CD8-positive, alpha-beta memory T cell (primary cell): ENCODE measurements at places on chromosomes 6 and 20. TPM values are rescaled to one million over a fixed set of nuclear protein-coding genes. Genes with fewer than 3 reads are reported as not detected.

Gene ROS1
- polyA plus RNA-seq = not detected

Gene SLC22A2
- polyA plus RNA-seq = not detected

Gene LRRC73
- not detected for polyA plus RNA-seq

Gene SLC35D3
- not detected for polyA plus RNA-seq

Gene GRM1
- polyA plus RNA-seq = not detected

Gene ARID1B
- polyA plus RNA-seq = 19.1 TPM

Gene BCAS1
- polyA plus RNA-seq = 0.91 TPM

Gene TMEM200A
- 1.5 TPM for polyA plus RNA-seq

Gene SMPDL3A
- polyA plus RNA-seq = not detected

Gene SLC22A1
- polyA plus RNA-seq = 0.13 TPM

Gene PHACTR1
- polyA plus RNA-seq = 0.38 TPM

Gene SOX18
- polyA plus RNA-seq = not detected

Gene SNX3
- 192 TPM for polyA plus RNA-seq

Gene ZNF311
- polyA plus RNA-seq = not detected

Gene TFAP2C
- not detected for polyA plus RNA-seq

Gene C2
- not detected for polyA plus RNA-seq

Gene TSBP1
- not detected for polyA plus RNA-seq

Gene RAD21L1
- not detected for polyA plus RNA-seq

Gene OPRM1
- not detected for polyA plus RNA-seq

Gene ACTL10
- polyA plus RNA-seq = 6.6 TPM

Gene SPTLC3
- 1.7 TPM for polyA plus RNA-seq

Gene ZNF831
- 12.1 TPM for polyA plus RNA-seq

Gene KCNQ5
- 0.85 TPM for polyA plus RNA-seq

Gene ABRACL
- 212 TPM for polyA plus RNA-seq

Gene LY6G6C
- polyA plus RNA-seq = not detected
